ENCODE measurements at places on chromosomes 12 and 14.
A peak's percentile ranks its signal among the peaks of the same experiment; 100 is the strongest.

GRCh38 chr12:1949771-1950470 lies 31.5 kb upstream of the CACNA2D4 start:
- DNase-seq, result peak; percentile 4

DNA sequence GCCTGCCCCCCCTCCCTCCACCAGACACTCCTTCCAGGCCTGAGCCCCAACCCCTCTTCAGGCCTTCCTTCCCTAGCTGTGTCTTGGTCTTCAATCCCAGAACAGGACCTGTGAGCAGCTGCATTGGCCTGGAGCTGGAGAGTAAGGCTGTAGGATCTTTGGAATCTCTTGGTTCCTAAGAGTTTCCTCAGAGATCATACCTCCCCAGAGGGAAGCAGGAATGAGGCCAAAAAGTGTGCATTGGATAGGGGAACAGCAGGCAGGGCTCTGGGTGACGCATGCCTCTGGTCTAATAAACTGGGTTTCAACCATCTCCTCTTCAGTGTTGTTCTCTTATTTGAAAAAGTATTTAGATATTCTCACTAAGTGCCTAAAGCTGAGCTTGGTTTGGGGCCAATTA lies 1.8 kb upstream of the SMARCD1 start:
- DNase-seq, result no peak

DNA sequence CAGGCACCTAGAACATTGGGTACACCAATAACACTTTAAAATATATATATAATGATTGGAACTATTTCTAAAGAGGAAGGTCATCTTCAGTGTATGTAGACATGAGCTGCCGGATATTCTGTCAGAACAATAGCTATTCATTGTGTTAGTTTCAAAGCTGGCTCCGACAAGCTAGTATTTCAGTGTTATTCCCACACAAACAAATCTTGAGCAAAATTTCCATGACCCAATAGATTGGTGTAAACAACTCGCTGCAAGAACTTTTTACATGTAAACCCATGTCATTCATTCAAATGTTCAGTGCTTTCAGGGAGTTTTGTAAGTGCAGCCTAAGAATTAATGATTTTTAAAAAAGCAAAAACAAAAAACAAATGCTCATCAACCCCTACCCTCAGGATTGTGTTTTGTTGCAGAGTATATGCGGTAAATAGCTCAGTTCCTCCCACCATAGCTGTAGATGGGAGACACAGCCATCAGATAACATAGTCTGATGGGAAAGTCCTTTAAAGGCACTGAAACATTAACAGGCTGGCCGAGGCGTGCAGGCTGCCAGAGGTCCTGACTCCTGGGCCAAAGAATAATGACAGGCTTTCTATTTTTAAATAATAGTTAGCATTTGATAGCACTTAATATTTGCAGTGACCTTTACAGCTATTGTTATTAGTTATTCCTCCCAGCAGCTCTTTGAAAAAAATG lies 150.3 kb upstream of the ARHGAP5 start:
- peak; percentile 51 for DNase-seq

DNA sequence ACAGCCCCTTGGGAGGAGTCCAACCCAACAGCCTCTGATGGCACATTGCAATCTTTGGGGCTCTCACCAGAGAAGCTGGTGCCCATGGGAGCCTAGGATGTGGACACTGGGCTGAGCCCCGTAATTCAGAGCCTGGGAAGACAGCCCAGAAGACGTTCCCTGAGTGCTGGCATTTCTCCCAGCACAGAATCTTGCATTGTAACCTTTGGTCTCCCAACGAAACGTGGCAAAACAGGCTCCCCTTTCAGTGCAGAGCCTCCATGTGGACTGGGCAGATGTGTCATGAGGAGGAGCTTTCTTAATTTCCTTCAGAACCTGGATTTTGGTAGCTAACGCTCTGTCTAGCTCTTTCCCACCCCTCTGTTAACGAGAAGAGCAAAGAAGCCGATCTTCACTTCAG lies 26.3 kb downstream of the BATF start:
- DNase-seq, result peak; percentile 92

- peak; percentile 44 for DNase-seq
These were observed 173.4 kb upstream of the ATP2B1 start for GRCh38 chr12:89882050-89882449.

- DNase-seq, result peak; percentile 44
These were observed 97.3 kb downstream of the DERA start for GRCh38 chr12:16008421-16008824.

DNA sequence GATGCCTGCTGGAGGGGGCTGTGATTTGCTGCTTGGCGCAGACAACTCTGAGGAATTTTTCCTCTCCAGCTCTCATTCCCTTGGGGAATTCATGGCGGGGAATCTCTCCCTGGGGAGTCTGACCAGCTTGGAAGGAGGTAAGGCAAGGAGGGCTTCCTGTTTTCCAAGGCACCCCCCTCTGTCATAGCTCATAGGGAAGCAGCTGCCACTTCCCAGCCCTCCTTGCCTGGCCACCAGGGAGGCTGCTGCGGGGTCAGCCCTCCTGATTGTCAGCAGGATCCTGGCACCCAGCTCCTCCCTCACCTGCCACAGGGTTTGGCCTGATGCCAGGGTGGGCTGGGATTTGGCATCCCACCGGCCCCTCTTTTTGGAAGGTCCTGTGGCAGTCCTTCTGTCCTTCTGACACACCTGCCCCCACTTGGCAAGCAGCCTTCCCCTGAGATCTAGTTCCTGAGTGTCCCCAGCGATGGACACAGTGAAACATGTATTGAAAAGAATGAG lies 74.9 kb downstream of the TSPAN9 start:
- DNase-seq, result peak; percentile 34

GRCh38 chr12:28569698-28570411 lies 379.6 kb downstream of the CCDC91 start:
- DNase-seq, result peak; percentile 68
